ENCODE measurements at places on chromosomes 4 and X.
A peak's percentile ranks its signal among the peaks of the same experiment; 100 is the strongest.

DNA sequence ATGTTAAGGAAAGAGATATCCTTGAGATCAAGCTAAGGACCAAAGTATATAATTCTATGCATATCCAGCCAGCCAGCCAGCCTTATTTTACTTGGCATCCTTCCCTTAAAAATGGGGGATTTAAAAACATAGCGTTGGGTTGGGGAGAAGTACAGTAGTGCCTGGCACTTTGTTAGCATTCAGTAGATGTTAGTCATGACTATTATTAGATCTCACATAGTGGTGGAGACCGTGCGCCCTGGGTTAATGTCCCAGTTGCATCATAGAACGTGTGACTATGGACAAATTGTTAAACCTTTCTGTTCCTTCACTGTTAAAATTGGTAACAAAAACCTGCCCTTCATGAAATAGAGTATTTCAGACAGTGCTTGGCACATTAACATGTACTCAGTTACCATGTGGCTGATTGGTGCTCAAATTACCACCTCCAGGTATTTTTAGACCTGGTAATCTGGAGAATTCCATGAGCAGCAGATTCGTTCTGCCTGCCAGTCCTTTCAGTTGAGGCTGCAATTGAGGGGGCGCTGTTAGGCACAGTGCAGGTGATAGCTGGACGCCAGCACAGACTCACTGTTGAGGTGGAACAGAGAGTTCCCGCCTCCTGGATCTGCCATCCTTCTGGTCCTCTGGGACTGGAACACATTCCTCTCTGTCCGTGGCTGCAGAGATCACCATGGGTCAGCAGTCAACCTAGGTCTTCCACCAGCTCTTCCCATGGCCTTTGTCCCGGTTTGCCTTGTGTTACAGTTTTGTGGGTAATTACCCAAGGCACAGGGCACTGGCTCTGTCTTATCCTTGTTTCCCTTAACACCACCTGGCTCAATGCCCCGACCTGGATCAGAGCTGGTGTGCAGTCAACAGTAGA lies 31.7 kb downstream of the RBBP7 start:
- no peak for DNase-seq

DNA sequence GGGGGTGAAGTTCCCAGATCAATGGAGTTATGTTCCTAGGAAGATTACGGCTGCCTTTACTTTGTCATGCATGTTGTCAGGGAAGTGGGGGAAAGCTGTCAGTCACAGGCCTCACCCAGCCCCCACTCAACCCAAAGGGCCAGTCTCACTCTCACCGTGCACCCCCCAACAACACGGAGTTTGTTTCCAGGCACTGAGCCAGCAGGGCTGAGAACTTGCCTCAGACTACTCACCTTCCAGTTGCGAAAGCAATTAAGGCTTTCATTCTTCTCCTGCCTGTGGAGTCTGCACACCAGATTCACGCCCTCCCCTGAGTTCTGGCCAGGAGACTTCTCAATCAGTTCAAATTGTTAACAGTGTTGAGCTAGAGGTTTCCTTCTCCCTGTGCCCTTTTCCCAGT lies 114.3 kb downstream of the SH3BGRL start:
- no peak for DNase-seq

GRCh38 chr4:94407846-94408245 lies 43.9 kb upstream of the PDLIM5 start:
- DNase-seq, result no peak

DNA sequence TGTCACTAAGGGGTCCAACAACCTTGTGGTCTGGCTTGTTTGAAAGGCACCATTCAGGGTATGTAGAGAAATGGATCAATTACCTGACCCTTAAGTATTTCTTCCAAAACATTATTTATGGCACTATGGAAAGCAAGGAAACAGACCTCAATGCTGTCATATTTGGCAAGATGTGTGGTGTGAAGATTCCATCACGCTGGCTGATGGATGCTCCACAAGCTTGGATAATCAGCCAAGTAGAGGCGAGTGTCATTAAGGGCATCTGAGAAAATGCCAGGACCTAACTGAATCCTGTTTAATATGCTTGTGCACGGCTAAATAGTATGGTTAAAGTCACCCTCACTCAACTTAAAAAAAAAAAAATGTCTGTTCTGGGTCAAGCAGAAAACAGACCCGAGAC lies 120.7 kb downstream of the COMMD8 start:
- no peak for DNase-seq

DNA sequence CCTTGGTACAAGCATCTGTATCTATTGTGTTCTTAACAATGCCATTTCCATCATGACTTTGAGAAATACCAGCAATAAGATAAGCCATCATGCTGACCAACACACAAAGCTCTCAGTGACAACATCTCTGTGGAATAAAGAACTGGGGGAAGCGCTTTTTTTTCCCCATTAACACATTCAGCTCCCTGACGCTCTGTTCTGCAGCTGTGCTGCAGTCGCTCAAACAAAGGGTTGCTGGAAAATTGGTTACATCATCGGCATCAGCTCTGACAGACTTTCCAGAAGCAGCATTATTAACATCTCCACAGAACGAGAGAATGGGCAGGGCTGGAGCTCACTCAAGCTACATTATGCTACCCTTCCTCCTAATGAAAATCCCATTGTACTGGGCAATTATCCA lies 39.9 kb downstream of the DCX start:
- no peak for DNase-seq

GRCh38 chr4:182048871-182049270 lies 194.3 kb upstream of the TENM3 start:
- no peak for DNase-seq

GRCh38 chrX:129115104-129115503 lies 408.2 kb downstream of the SMARCA1 start:
- DNase-seq, result peak; percentile 11

DNA sequence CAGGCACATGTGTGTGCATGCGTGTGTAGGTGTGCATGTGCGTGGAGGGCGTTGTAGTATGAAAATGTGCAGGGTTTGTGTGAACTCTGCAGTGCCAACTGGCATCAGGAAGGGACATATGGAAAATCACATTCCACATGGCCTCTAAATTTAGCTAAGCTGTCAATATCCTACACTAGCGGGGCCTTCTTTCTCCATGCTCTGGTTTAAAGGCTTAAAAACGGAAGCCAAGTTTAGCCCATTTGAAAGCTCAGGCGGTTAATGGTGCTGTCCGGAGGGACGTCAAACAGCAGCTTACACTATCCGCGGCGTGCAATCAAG lies 144.1 kb upstream of the NOCT start:
- no peak for DNase-seq

Data from GM10248 (cell line).